ENCODE measurements at places on chromosomes 6 and 20.

DNA sequence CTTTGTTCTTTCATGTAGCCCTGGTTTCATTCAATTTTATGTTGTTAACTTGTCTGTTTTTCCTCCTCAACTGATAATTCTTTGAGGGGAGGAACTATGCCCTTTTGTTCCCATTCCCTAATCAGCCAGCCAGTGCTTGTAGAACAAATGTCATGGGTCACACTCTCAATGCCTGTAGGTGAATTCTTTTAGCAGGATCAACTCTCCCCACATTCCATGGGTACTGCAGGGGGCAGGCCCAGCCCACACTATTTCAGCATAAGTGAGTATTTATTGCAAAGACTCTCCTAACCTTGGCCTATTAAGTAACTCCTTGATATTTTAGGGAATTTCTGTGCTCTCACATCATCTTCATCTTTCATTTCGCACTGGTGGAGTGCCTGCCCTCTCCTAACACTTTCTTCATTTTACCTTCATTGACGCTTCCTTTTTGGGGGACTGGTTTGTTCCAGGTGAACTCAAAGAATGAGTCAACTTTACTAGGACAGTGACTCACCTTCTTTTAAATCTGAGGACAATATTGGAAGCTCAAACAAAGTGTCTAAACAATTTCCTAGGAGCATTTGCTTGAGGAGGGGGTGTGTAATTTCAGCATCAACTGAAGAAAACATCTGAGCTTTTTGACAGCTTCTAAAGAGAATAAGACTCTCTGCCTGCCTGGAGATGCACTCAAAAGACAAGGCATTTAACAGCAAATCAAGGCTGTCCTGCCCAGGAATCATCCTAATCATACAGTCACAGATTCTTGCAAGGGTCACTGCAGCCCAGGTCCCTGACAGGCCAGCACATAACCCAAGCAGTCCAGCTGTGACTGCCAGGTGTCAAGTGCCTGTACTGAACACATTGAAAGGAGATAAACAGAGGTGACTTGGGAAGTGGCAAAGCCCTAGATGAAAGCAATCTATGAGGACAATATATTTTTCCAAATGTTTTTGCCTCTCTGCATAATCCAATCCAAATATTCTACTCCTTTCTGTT lies 263.9 kb upstream of the PRND start:
- no peak for DNase-seq

DNA sequence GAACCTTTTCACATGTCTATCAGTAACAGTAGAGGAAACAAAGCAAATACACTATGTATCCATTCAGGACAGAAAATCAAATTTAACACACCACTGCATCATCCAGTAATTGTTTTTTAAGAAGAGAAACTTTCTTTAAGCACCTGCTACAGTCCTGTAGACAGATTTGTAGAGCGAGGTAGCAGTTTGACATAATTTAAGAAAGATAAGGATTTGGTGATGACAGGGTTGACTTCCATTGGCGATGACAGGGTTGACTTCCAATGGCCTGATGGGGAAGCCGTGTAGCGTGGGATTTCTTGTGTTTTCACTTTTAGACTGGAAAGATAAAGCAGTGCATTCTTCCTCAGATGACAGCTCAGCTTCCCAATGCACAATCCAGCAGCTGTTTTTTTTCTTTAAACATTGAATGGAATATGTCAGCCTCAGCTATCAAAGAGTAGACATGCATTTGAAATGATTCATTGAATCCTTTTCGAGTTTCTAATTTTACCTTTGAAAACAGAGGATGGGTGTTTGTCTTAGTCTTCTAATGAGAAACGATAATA lies 68.5 kb downstream of the ECT2L start:
- DNase-seq = no peak

GRCh38 chr20:6685181-6685582 lies 82.3 kb upstream of the BMP2 start:
- DNase-seq = no peak

- DNase-seq = no peak
These were observed 92.1 kb downstream of the PHACTR3 start for GRCh38 chr20:59696476-59696875.

- no peak for DNase-seq
These were observed 92.6 kb downstream of the RNGTT start for GRCh38 chr6:88870717-88871330.
